ENCODE measurements at places on chromosomes 1 and 21. TPM values are rescaled to one million over a fixed set of nuclear protein-coding genes. Genes with fewer than 3 reads are reported as not detected.

The MCOLN3 gene
- total RNA-seq = 0.94 TPM

The PTCH2 gene
- 0.35 TPM for total RNA-seq

- no peak for DNase-seq
These were observed 1.5 kb downstream of the PGBD5 start for GRCh38 chr1:230424391-230425251.

DNA sequence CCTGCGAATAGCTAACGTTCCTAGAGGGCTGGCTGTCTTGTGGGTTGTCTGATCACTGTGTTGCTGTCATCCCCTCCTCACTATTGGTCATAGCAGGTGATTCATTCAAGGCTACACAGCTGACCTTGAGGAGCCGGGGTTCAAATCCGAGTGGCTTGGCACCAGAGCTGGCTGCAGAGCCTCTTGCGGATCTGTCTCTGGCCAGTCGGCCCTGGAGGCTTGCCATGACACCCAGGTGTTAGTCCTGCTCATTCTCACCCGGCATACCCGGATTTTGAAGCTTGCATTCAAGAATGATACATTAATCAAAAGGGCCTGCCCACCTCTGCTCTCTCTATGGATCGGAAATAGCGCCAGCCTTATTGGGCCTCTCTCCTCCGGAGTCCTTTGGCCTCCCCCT is 110.4 kb downstream of the DHRS3 start:
- DNase-seq = no peak

GRCh38 chr21:31397939-31398338 is 53.9 kb upstream of the TIAM1 start:
- DNase-seq = no peak

DNA sequence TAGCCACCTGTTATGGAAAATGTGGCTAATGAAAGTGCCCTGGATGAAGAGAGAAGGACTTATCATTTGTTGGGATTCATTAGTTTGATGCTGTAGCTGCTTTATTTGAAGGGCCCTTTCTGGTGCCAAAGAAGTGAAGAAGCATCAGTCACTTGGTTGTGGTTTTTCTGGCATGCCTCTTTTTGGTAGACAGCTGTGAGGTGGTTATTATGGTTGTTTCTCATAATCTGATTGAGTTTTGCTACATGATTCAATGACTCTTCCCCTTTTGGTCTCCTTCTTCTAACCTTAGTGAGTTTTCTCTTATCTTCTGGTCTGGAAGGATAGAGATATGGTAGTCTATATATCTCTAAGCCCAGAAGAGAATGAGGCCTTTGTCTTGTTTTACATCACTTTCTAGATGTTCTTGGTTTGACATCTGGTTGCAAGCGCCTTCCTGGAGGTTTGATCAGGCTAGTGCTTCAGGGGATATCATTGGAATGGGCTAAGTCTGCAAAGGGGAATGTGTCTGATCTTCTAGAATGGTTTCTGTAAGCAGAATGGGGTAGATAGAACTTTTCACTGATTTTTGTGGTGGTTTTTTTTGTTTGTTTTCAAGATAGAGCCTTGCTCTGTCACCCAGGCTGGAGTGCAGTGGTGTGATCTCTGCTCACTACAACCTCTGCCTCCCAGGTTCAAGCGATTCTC is 26.0 kb downstream of the ARID1A start:
- no peak for DNase-seq

GRCh38 chr21:45498646-45499000 is 43.6 kb downstream of the SLC19A1 start:
- peak; percentile 33 for DNase-seq

- no peak for DNase-seq
These were observed 29.0 kb downstream of the TP73 start for GRCh38 chr1:3681231-3681897.

- DNase-seq = no peak
These were observed 74.2 kb upstream of the RGS4 start for GRCh38 chr1:162994921-162995320.

DNA sequence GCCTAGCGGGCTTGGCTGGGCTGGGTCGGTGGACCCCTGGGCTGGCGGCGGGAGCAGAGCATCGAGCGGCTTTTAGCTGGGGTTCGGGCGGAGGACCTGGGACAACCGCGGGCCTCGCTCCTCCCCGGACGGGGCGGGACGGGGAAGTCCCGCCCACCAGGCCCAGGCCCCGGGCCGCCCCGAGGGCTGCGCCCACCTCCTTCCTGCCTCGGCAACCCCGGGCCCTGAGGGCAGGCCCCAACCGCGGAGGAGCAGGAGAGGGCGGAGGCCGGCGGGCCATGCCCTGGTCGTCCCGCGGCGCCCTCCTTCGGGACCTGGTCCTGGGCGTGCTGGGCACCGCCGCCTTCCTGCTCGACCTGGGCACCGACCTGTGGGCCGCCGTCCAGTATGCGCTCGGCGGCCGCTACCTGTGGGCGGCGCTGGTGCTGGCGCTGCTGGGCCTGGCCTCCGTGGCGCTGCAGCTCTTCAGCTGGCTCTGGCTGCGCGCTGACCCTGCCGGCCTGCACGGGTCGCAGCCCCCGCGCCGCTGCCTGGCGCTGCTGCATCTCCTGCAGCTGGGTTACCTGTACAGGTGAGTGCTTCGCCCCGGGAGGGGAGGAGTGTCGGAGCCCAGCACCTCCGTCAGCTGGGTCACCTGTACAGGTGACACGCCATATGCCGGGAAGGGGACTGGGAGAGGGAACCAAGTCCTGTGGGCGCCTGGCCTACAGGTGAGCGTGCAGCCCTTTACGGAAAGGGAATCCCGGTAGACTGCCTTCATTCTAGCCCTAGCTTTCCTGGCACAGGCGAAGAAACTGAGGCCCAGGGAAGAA is at the start of gene XKR8:
XKR8 (plus strand) TSS at position 182 of the 812 bp plus-strand sequence; CDS start at position 279, 97 bp downstream.
- DNase-seq = peak; percentile 92

- DNase-seq = no peak
These were observed 106.0 kb upstream of the FAM78B start for GRCh38 chr1:166272851-166273250.

DNA sequence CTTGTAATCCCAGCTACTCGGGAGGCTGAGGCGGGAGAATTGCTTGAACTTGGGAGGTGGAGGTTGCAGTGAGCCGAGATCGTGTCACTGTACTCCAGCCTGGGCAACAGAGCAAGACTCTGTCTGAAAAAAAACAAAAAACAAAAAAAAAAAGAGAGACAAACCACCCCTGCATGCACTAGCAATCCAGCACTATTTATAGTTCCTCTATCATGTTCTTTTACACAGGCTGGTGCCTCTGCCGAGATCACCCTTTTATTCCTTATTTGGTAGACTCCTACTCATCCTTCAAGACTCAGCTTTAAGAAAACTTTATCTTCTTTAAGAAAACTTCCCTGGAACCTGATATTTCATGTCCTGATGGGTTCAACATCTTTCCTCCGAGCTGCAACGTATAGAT is 10.8 kb downstream of the FMO5 start:
- DNase-seq = no peak

DNA sequence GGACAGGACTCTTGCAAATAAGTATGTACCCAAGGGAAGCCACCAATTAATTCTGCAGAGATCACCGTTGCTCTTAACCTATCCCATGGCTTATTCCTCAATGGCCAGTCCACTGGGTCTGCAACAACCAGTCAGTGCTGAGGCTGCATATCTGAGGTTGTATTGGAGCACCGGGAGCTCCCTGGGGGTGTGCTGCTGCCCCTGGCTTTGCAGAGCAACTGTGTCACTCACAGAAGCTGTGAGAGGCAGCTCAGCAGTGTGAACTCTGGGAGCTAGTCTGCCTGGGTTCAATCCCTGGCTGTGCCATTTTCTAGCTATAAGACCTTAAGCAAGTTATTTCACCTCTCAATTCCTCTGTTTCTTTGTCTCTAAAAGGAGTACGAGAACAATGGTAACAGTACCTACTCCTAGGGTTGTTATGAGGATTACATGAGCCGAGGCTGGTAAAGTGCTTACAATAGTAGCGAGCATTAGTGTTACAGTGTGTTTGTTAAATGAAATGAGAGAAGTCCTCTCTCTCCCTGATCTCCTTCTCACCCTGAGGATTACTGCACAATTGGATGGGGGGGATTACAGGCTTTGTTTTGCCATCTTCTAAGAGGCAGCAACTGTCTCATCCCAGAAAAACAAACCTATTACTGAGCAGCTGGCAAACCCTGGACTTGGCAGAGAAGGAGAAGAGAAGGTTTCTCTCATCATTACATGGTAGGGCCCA is 3.6 kb downstream of the RXRG start:
- DNase-seq = no peak

DNA sequence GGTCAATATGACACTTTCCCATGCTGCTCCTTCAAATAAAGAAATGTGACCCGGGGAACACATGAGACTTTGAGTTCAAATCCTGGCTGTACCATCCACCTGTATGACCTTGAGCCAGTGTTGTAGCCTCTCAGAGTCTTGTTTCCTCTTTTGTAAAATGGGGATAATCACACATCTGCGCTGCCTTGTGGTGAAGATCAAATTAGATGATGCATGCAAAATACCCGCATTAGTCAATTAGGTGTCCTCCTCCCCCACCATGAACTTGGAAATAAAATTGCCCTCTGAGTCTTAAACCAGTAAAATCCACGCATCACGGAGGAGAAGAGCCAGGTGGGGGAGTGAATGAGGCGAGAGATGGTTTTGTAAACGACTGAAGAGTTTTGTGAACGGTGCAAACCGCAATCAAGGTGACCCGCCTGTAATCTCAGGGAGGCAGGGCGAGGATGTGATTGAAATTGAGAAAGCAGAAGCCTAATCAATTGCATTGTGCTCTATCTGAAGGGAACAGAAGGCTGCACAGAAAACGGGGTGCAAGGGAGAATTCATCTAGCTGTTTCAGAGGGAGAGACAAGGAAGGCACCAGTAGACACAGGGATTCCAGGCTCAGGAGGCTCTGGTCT is 5.8 kb upstream of the AHDC1 start:
- DNase-seq = no peak

DNA sequence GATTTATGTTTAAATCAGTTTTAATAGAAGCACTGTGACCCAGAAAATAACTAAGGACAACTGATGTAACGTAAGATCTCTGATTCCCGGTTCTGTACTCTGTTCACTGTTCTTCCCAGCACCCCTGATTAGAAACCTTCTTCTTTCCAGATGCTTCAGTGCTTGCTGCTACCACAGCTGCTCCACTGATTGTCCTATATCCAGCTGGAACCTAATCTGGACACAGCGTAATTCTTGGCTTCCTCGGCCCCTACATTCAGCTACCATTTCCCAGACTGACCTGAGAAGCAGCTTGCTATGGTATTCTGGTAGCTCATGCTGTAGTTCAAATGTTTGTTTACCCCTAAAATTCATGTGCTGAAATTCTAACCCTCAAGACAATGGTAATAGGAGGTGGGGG is 302.7 kb downstream of the GRIK1 start:
- DNase-seq = no peak
